ENCODE measurements at places on chromosomes 3 and 15.

GRCh38 chr3:29486096-29486495, 205.2 kb downstream of the RBMS3 start:
- DNase-seq, result no peak

- DNase-seq, result no peak
These were observed 95.0 kb downstream of the ADCY5 start for GRCh38 chr3:123353850-123354233.

DNA sequence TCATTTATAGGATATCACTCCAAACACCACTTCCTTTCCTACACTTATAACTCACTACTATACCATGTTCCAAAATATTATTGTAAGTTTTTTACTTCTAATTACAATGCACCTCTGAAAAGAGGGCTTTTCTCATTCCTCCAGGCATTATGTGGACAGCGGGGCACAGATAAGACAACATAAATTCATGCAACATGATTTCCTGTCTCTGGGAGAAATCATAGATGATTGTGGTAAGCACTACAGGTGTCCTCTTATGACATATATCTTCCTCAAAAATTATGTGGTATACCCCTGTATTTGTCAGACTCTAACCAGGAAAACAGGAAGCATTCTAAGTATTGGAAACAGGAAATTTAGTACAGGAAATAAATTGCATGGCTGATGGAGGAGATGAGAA, 45.7 kb upstream of the INO80 start:
- no peak for DNase-seq

DNA sequence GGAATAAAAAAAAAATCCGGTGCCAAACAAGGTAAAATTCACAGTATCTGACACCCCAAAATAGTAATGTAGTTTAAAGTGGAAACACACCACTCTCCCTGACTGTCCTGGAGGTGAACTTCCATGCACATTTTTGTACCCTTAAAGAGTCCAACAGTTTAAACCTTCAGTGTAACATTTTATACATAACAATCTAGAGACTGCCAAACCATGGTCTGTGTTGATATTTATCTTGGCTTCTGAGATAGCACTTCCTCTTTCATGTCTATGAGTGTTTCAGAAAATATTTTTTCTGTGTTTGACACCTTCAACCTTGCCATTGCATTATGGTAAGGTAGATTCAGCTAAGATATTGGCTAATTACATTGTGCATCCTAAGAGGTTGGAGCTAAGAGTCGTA, 13.9 kb downstream of the TMEM45A start:
- DNase-seq, result no peak

GRCh38 chr3:64161481-64161952, 63.7 kb downstream of the PRICKLE2 start:
- no peak for DNase-seq

GRCh38 chr15:64143276-64143675, 8.3 kb upstream of the SNX22 start:
- no peak for DNase-seq

GRCh38 chr15:67109141-67110034, 44.0 kb downstream of the SMAD3 start:
- DNase-seq, result no peak

- DNase-seq, result no peak
These were observed 207.0 kb upstream of the DCBLD2 start for GRCh38 chr3:99108508-99108907.

GRCh38 chr3:192726385-192726784, 956 bp downstream of the FGF12 start:
- no peak for DNase-seq

DNA sequence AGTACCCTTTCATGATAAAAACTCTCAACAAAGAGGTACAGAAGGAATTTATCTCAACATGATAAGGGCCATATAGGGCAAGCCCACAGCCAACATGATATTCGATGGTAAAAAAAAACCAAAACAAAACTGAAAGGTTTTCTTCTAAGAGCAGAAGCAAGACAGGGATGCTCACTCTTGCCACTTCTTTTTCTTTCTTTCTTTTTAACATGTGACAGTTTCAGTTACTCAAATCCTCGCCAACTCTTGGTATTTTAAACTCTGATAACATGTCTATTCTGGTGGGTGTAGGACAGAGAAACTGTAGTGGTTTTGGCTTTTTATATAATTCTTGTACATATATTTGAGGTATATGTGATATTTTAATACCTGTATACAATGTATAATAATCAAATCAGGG, 74.0 kb upstream of the NMNAT3 start:
- no peak for DNase-seq

DNA sequence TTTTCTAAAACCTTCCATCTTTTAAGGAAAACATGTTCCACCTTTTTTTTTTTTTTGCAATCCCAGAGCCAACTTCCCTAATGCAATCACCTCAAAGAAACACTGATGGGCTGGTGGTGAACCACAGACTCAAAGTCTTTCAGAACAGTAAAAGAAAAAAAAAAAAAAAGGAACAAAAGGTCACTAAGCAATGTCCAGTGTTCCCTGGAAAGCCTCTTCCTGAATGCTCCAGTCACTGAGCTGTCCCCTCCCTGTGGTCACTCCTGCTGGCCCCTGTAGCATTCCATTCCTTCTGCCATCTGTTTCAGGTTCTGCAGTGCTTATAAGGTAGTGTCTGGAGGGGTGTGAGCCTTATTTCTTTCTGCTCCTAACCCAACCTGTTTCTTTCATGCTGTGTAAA, 53.3 kb downstream of the AAGAB start:
- no peak for DNase-seq
